ENCODE measurements at places on chromosomes 4 and X.

GRCh38 chrX:110097920-110098319, 95.0 kb downstream of the TMEM164 start:
- no peak for DNase-seq

GRCh38 chr4:154276496-154276895, 215.1 kb downstream of the DCHS2 start:
- DNase-seq = no peak

GRCh38 chr4:42151568-42152506, 618 bp downstream of the BEND4 start:
- DNase-seq = peak; percentile 46

- DNase-seq = no peak
Measured at GRCh38 chr4:15535599-15535998, 65.9 kb downstream of the CC2D2A start.

- no peak for DNase-seq
Measured at GRCh38 chrX:52990848-52991247, 32.5 kb upstream of the FAM156A start.

DNA sequence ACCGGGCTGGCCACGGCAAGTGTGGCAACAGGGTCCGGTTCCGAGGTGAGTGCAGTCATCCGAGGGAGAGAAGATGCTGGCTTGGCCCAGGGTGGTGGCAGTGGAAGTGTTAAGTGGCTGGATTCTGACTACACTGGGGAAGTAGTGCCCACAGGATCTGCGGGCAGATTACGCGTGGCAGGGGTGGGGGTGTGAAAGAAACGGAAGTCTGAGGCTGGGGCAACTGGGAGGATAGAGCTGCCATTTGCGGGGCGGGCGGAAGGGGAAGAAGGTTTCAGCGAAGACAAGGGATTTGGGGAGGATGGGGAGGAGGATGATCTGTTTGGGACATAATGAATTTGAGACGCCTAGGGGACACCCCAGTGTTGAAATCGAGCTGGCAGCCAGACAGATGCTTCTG, 5.3 kb downstream of the RS1 start:
- DNase-seq = no peak

- no peak for DNase-seq
Measured at GRCh38 chr4:20217521-20217920, 34.2 kb upstream of the SLIT2 start.

DNA sequence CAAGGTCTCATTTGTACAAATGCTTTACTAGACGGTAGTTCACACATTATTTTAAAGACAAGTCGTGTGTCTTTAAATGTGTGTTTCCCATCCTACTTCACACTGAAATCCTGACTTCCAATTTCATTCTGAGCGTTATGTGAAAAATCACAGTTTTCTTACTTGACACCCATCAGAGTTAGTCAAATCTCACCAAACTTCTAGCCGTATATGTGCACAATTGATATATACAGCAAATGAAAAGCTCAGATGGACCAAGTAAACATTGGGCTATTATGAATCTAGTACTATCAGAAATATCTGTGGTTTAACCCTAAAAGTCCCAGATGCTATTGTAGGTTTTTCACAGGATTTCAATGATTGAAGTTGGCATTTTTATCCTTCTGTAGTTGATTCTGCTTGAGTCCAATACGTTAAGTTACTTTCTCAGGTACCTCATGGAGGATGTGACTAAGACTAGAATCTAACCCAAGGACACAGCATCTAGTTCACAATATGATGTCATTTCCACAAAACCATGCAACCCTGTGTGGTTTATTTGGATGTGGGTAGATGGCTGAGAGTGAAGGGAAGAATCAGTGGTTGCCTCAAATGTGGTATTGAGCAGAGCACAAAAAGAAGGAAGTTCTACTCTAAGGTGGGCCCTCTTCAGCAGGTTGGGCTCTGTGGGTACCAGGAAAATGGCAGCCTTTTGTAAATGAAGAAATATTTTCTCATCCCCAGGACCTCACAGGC, 22.1 kb upstream of the TRIM60 start:
- DNase-seq = peak; percentile 24

GRCh38 chr4:99811850-99812249, 4.8 kb upstream of the DAPP1 start:
- peak; percentile 75 for DNase-seq

GRCh38 chrX:112759966-112760365, 80.2 kb upstream of the LHFPL1 start:
- no peak for DNase-seq

DNA sequence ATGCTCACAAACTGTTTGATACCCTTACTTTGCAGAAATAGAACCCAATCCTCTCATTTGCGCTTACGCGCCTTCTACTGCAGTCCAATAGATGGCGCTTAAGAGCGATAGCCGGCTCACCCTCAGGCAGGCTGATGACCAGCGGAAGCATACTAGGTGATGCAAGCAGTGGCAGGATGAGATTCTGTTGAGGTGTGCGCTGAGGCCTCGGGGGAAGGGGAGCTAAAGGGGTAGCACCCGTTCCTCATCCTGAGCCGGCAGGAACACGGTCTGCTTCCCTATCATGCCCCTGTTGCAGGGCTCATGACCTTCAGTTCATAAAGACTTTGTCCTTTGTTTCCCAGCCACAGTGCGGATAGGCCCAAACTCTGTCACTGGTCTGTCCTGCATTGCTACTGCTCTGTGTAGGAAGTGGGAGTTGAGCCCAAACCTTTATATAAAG, 628.9 kb downstream of the TLL1 start:
- DNase-seq = no peak

- DNase-seq = no peak
Measured at GRCh38 chrX:3780564-3780963, 67.1 kb upstream of the PRKX start.

- no peak for DNase-seq
Measured at GRCh38 chrX:72381439-72382201, 75.9 kb upstream of the CITED1 start.

DNA sequence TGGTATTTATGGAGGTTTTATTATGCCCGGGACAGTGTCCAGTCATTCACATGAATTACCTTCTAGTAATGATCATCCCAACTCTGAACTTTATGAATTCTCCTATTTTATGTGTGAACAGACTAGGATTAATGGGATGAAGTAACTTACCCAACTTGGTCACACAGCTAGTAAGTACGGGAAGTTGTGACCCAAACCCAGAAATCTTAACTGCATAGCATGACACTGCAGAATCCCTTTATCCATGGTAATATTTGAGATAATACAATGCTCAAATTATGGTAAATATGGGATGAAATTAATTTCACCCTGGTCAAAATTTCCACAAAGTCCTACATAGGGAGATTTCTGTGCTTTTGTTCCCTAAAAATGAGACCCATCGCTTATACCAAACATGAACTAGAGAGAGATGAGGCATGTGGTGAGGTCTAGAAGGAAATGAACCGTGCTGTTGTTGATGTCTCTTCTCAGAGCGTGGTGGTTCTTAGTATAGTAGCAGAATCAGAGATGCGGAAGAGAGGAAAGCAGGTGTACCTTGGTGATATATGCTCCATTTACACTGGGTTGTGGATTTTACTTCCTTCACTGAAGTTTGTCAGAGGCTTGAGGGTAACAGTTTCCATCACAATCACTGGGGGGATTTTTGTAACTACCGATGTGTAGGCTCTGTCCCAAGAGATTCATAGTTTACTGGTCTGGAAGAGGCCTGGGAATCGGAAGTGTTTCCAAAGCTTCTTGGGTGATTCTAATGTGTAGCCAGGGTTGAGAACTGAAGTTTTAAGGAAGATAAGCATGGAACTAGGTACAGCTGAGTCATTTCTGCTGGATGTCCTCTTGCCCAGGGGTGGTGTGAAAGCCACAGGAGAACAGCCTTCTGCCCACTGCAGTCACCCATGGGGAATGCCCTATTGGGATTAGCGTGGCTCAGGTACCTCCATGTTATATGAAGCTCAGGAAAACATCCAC, 30.2 kb upstream of the FAM9C start:
- DNase-seq = no peak

DNA sequence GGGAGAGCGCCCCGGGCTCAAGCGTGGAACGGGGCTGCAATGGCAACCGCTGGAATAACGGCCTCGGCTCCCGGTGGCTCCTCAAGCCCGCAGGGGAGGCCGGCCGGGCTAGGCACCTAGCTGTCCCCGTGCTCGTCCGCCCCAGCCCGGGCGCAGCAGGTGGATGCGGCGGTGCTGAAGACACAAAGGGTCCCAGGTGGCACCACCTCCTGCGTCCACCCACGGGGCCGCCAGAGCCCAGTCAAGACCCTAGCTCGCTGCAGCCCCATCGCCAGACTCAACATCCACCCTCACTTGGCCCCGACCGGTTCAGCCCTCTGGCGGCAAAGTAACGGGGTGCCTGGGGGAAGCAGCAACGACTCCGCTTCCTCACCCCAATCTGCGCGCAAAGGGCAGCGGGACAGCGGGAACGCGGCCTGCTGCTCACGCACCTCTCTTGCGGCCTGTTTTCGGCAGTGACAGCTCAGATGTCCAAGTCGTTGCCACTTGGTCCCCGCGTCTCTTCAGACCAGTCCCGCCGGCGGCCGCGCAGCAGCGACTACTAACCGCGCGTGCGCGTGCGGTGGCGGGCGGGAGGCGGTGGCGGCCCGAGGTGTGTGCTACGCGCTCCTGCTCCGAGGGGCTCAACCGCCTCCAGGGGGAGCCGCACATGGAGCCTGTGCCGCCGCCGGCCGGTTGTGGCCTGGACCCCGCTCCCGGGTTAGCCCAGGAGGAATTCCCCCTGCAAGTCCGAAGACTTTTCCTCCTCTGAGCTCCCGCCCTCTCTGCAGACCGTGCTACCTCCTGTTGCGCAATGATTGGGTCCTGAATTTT, at the start of gene CLGN:
CLGN (minus strand) TSS at position 543 of the 813 bp plus-strand sequence. CDS start 14,570 bp downstream, outside the sequence.
- DNase-seq = peak; percentile 74

DNA sequence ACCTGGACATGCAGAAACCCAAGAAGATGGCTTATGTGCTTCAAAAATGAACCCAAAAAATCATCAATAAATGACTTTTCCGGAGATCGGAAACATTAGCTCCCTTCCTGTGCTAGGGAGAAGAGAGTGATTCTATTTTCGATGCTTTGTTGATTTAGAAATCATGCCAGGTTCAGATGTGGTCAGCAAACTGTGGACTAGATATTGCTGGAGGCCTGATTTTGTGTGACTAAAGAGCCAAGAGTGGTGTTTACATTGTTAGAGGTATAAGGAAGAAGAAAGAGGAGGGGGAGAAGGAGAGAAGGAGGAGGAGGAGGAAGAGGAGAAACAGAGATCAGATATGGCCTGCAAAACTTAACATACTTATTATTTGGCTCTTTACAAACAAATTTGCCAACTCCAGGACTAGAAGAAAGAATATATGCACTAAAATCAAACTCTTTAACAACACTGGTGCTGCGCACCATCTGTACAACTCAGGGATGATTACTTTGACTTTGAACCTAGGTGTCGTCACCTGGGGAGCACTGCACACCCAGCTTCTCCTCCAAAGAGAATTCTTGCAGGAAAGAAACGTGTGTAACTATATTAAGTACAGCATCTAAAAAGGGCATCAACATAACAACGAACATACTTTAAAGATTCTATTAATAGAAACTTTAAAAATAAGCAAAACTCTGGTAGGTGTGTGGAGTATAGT, 664.9 kb upstream of the LCORL start:
- DNase-seq = no peak

DNA sequence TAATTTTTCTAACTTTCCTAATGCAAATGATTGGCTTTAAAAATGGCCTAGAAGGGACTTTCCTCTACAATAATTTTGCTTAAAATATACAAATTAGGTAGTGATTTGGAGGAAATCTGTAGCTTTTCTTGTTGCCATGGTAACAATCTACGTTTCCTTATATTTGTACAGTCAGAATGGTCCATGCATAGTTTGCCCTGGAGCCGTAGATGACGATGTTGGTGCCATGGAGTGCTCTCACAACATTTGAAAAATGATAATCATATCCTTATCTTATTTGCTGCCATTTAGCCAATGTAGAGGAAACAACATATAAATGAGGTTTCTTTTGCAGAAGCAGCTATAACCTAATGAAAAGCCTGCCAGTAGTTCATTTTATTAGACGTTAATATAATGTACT, 89.0 kb upstream of the NMU start:
- no peak for DNase-seq

DNA sequence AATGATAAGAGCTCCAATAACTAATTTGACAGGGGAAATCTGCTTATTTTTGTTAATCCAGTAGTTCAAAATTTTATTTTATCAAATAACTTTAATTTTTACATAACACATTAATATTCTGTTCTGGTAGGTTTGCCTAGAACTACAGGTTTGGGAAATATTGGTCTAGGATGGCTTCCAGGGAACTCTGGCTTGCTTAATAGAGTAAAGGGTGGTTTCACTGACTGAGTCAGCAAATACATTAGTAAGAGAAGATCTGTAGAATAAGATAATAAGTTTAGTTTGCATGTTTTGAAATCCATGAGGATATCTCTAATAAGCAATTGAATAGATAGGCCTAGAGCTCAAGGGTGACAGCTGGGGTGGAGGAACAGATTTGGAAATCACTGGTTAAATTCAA, 500.7 kb downstream of the ZNF674 start:
- DNase-seq = no peak

DNA sequence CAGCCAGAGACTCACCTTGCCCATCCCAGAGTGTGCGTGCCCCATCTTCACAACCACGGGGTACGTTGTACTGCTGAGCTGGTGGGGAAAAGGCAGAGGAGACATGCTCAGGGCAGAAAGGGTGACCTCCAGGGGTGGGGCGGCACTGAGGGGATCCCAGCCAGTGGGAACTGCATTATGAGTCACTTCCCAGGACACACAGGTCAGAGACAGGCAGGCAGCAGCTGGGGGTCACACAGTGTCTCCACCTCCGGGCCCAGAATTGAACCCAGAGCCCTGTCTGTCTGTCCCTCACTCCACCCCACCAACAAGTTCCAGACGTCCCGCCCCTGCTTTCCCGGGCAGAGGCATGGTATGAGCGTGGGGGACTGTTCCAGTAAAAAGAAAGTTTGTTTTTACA, 4.8 kb upstream of the TIMP1 start:
- DNase-seq = no peak

DNA sequence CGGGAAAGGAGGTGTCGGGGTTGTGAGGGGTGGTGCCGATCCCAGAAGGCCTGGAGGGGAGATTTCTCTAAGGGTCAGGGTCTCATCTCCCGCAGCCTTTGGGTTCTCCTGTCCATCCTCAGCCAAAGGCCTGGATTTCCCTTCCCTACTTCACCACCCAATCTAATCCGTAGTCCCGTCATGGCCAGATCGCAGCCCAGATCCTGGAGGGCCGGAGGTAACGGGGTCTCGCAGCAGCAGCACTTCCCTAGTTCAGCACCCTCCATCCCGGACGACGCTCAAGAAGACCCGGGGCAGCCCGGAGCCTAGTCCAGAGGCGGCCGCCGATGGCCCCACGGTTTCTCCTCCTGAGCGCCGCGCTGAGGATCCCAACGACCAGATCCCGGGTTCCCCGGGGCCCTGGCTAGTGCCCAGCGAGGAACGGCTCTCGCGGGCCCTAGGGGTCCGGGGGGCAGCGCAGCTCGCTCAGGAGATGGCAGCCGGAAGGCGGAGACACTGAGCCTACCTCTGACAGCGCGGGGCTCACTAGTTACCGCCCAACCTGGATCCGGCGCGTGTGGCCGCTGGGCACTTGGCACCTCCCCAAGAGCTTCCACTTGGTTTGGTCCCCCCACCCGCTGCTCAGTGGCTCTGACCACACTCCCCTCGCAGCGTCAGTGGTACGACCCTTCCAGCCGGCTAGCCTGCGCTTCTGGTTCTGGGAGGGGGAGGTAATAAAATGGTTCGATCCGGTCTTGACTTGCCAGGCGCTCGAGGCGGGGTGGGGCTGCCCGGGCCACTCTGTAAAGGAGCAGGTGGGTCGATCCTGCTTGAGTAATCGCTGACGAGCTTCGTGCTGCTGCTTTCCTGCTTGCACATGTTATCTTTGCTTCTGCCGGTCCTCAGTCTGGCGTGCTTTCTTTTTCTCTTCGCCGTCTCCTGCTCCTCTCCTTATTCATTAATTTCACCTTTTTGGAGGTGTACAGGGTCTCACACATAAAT, 3.6 kb downstream of the MAGIX start:
- DNase-seq = peak; percentile 79

- DNase-seq = no peak
Measured at GRCh38 chr4:35025152-35025834, 1219.0 kb downstream of the ARAP2 start.

Data from stimulated activated CD8-positive, alpha-beta memory T cell treated with anti-CD3 and anti-CD28 coated beads, Interleukin-4, amount 100 ng/mL, for 48 hours (primary cell).